ENCODE measurements at places on chromosomes 6 and 20.

DNA sequence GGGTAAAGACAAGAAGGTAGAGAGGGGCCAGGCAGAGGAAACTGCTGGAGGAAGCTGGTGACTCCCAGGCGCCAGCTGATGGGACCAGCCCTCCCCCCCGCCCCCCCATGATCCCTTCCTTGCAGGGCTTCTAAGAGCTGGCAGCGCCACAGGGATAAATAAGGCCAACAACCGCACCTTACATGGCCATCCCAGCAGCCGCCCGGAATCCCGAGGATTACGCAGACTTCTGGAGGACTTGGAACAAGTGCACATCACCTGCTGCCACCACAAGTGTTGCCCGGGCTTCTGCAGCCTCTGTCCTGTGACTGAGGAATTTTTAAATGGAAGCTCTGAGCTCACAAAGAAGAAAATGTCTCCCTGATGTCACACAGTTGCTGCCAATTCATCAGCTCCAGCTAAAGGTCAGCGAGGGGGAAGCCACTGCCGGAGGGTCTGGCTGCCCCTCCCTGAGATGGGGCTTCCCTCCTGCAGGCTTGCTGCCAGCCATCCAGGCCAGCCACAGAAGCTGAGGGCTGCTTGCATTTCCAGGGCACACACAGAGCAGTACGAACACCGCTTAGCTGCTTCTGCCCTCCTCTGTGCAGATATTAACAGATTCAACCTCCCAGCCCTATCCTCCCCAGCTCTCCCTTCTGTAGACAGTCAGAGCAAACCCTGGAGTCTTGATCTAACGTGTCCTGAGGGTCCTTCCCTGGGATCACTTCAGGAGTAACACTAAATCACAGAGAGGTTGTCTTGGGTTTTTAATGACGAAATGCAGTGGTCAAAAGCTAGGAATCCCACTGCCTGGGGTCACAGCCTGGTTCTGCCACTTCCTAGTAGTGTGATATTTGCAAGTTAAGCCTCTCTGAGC lies 38.6 kb upstream of the PIM1 start:
- DNase-seq = no peak

DNA sequence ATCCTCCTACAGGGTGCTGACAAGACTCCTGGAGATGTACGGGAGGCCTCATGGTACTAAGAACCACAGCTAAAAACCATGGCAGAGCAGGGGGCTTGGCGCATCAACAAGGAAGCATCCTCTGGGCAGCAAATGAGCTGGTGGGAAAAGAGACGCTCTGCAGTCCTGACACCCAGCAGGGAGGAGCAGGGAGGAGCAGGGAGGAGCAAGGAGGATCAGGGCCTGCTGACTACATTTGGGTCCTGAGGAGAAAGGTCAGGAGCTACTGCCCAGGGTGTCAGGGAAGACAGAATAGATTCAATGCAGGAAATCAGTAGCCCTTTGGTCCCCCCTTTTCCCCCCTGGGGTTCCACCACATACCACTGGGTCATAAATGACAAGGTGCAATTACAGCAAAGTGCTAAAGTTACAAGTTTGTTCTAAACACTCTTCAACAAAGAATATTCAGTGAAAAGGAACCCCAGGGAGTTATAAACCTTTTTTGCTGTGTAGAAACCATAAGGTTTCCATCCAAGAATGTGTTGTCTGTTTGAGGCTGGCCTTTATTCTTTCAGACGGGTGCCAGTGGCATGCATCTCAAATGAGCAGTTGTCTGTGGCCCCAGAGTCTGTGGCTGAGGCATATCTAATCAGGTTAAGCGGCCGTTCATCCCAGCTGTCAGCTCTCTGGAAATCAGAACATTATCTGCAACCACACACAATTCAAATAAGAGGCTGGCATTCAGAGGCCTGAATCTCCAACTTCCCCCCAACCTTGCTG lies 325.0 kb downstream of the CDC5L start:
- DNase-seq = no peak

DNA sequence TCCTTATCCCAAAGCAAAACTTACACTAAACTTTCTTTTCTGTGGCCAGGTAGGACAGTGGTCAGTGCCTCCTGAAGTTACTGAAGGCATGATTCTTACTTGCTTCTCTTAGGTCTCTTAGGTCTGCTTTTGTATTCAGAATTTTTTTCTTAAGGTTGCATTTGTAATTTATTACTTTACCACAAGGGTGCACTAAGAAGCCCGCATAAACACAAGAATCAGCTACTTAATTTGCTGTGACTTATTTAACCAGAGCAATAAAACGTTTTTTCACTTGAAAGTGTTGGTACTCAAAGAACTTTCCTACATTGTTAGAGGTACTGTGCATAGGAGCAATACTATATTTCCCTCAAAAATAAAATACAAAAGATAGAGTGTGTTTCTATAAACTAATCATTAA lies 75.4 kb upstream of the LAMA2 start:
- DNase-seq = peak; percentile 12

GRCh38 chr6:91573826-91574416 lies 987.0 kb upstream of the MAP3K7 start:
- DNase-seq = no peak

DNA sequence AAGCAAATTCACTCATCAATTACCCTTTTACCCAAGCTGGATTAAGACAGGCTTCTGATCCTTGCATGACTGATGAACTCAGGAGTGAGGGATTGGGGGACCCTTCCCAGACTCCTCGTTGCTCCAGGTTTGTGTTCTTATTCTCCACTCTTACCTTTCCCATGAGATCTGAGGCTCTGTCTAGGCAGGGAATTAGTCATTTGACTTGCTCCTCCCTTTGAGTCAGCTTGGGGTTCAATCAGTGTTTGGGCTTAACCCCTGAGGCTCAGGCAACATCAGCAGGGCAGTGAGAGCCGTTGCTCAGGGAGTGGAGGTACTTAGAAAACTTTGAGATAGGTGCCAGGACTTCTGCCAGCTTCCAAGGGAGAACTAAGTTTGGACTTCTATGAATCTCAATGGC lies 20.7 kb upstream of the TOX2 start:
- no peak for DNase-seq

DNA sequence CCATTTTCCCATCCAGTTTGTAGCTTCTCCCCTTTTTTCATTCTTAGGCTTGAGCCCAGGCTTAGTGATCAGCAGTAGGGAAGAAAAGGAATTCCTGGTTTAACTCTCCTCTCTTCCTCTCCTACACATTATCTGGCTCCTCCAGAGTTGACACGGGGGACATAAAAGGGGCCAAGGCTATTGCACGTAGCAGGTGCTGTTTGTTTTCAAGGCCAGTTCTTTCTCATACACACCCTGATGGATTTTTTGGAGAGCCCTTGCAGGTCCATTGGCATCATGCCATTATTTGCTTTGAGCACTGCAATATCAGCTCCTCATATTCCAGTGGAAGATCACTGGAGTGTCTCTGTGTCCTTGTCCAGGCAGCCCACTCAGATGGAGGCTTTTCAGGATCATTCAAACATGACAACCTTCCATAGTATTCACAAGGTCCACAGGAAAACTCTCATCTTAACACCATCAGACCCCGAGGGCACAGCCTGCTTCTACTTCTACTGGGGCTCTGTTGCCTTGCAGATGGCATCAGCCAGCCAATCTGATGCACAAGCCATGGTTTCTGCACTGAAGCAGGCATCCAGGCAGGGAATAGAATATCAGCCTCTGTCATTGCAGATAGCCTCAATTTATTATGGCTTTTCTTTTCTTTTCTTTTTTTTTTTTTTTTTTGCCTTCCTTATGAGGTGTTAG lies 18.8 kb downstream of the PLCB4 start:
- DNase-seq = no peak

DNA sequence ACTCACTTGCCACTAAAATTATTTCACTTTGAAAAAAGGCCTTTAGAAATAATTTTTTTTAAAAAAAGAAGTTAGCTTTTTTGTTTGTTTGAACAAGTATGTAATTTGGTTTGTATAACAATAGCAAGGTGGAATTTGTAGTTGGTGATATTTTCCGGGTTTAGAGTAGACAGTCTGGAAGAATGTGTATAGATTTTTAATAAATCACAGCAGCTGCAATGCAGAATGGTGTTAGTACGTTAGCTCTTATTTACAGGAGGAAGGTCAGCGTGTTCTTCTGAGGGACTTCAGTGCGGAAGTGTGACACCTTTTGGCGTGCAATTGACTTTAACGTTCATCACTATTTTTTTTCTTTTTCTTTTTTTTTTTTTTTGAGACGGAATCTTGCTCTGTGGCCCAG lies 115.4 kb downstream of the PLEKHG1 start:
- no peak for DNase-seq

DNA sequence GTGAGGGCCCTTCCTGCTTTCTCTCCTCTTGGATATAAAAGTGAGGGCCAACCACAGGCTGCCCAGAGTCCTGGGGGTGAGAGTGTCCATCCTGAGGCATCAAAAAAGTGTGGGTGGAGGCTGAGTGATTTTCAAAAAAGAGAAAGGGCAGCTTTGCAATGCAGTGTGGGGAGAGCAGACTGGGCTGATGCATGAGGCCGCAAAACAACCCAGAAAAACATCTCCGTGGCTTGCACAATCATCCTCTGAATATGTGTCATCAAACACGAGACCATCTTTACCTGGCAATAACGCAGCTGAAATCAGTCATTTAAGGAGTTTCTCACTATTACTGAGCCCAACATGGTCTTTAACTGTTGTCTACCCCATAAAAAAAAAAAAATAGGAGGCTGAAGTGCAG lies 191.2 kb upstream of the SOX4 start:
- DNase-seq = no peak

- DNase-seq = no peak
These were observed 9.1 kb upstream of the BPIFA2 start for GRCh38 chr20:33158637-33159385.

GRCh38 chr20:43558412-43559146 lies at the start of gene SGK2:
Gene SGK2 (plus strand): TSS chr20:43559027. CDS start chr20:43566496, 7,469 bp downstream.
- no peak for DNase-seq

DNA sequence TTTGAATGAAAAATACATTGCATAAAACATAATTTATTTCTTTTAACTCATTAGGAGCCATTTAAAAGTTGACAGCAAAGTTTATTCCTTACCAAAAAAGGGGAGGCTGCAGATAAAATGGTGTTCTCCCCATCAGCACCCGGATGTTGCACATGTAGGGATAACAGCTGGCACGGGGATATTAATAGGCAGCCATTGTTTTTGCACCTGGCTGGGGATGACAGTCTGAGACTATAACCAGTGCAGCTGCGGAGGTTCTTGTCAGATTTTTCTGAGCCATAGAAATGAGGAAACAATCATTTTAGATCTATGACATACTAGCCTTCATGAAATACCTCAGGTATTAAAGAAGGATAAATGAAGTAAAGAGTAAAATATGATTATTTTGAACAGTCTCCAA lies 20.1 kb upstream of the HECA start:
- DNase-seq = no peak

- DNase-seq = no peak
These were observed 11.1 kb downstream of the BTN2A1 start for GRCh38 chr6:26468829-26469228.

DNA sequence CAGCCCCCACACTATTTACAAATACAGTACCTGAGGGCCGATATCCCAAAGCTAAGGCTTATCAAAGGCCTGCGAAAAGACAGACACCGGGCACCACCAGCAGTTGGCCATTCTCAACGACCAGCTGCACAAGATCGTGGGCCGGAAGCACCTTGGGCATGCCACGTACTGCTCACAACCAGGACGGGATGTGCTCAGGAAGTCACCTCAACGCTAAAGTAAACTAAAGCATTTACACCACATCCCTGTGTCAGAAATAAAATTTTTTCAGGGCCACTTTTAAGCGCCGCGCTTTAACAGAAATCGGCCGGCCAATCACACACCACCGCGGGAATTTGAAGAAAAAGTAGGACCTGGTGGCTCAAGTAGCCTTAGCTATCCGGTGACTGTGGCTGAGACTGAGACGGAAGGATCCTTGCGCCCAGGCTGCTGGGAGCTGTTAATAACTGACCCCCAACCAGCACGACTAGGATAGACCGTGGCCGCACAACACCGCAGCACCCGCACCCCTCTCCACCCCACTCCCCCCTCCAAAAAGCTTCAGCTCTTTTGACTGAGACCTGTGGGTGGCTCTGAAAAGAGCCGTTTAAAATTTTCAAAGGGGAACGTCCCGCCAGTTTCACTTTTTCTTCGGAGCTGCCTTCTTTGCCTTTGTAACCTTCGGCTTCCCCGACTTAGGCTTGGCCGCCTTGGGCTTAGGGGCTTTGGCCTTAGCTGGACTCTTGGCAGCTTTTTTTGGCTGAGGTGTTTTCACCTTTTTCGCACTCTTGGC lies 131.2 kb upstream of the BTN3A2 start:
- DNase-seq = peak; percentile 70

DNA sequence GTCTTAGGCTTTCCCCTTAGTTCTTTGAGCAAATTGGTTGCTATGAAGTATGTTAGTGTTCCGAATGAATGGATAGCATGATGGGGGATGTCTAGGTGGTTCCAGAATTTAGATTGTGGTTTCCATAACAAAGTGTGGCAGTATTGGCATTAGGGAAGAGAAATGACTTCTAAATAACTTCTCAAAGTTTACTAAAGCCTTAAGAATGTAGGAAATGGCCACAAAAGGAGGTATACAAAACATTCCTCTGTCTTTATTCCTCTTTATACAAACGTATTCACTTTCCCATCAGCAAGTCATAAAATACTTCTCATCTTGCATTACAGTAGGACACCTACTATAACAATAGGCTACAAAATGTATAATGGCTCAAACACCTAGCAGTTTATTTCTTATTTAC lies 279.6 kb downstream of the ESR1 start:
- no peak for DNase-seq

DNA sequence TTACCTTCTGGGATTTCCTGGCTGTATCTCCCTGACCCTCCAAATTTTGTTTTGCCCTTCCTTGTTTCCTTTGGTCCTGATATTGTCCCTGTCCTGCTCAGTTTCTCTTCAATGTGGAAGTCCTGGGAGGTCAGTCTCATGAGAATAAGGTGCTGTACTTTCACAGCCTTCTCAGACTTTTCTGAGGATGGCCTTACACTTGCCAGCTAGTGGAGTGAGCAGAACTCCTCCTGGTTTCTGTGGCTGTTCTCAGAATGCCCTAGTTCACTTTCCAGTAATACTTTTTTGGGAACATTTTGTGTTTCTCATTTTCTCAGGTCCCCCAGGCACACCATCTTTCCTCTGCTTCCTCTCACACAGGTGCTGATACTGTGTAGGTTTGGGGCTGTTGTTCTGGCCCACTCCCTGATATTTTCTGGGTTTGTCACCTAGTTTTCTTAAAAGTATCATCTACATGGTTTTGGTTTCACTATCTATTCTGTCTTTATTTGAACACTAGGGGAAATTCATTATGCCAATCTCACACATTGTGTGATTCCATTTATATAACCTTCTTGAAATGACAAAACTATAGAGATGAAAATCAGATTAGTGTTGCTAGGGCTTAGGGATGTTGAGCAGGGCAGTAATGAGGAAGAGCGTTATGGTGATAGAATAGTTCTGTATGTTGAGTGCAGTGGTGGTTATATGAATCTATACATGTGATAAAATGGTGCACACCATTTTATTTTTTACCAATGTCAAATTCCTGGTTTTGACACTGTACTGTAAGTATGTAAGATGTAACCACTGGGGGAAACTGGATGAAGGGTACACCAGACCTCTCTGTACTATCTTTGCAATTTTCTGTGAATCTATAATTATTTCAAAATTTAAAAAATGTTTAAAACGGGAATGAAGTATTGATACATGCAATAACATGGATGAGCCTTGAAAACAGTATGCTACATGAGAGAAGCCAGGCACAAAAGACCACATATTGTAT lies 27.2 kb upstream of the BRPF3 start:
- no peak for DNase-seq

GRCh38 chr6:45327956-45328522 lies at the start of gene RUNX2:
Gene RUNX2 (plus strand): TSS chr6:45328330. CDS start chr6:45328727, 397 bp downstream.
- no peak for DNase-seq

Measured in dermis microvascular lymphatic vessel endothelial cell (primary cell).